ENCODE measurements at places on chromosomes 16 and 17.

DNA sequence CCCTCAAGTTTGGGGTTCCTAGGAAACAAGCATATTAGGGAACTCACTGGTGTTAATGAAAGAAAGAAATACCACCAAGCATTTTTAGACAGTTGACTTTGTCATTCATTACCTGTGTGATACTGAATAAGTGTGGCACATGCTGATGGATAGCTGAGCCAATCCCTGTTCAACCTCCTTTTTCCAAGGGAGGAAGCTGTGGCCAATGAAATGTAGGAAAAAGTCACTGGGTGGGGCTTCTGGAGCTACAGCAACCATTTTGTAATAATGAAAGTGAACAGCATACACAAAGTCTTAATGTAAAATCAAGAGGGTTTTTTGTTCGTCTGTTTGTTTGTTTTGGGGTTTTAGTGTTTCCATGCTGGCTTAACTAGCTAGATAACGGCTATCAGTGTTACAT, 254.3 kb upstream of the SALL1 start:
- no peak for DNase-seq

- no peak for DNase-seq
These were observed 30.8 kb downstream of the B9D1 start for GRCh38 chr17:19331543-19332245.

DNA sequence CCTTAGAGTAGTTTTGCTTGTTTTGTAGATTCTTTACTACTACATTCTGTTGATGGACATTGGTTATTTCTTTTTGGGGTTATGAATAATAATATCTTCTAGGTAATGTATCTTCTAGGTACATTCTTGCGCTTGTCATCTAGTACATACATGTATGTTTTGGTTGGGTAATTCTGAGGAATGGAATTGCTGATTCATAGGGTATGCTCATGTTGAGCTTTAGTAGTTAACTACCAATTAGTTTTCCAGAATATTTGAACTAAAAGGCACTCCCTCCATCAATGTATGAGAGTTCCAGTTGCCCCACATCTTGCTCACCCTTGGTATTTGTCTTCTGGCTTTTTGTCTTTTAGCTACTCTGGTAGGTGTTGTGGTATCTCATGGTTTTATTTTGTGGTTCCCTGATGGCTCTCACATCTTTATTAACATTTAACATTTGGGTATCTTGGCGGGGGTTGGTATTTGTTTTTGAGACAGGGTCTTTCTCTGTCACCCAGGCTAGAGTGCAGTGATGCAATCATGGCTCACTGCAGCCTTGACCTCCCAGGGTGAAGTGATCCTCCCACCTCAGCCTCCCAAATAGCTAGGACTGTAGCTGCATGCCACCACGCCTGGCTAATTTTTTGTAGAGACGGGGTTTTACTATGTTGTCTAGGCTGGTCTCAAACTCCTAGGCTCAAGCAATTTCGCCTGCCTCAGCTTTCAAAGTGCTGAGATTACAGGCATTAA, 47.1 kb downstream of the SLC6A4 start:
- no peak for DNase-seq

- DNase-seq, result no peak
These were observed 13.9 kb upstream of the ADGRG1 start for GRCh38 chr16:57614536-57614935.

DNA sequence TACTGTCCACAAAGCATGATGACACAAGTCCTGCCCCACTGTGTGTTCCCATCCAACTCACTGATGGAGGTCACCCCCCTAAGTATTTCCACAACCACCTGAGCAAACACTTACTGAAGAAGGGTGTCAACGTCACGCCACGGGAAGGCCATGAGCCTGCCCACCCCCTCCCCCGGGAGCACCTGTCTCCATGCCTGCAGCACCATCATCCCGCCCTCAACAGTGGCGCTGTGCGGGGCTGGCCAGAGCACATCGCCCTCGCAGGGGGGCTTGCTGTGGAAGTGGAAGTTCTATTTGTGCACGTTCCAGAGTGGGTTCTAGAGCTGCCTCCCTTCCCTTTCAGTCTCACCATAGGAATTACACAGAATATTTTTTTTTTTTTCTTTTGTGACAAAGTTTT, 4.3 kb upstream of the MBTPS1 start:
- DNase-seq, result no peak

- no peak for DNase-seq
These were observed 5.2 kb upstream of the C16orf95 start for GRCh38 chr16:87322360-87322759.

GRCh38 chr17:63512896-63513644, 10.1 kb upstream of the KCNH6 start:
- DNase-seq, result no peak

- DNase-seq, result no peak
These were observed 481.9 kb downstream of the SOX9 start for GRCh38 chr17:72602517-72603419.

DNA sequence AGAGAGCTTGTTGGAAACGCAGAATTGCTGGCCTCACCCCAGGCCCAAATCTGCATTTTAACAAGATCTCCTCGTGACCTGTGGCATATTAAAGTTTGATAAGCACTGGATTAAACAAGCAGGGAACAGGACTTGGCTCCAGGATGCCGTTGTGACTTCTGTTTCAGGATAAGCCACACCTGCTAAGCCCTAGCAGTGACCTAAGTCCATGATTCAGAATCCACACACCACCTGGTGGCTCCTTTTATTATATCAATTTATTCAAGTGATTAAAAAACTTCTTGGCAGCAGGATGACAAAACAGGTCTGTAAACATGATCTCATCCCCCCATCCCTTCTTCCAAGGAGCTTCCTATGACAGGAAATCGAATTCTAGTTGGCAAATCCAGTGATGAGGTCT, 9.1 kb downstream of the NAGPA start:
- DNase-seq, result no peak

DNA sequence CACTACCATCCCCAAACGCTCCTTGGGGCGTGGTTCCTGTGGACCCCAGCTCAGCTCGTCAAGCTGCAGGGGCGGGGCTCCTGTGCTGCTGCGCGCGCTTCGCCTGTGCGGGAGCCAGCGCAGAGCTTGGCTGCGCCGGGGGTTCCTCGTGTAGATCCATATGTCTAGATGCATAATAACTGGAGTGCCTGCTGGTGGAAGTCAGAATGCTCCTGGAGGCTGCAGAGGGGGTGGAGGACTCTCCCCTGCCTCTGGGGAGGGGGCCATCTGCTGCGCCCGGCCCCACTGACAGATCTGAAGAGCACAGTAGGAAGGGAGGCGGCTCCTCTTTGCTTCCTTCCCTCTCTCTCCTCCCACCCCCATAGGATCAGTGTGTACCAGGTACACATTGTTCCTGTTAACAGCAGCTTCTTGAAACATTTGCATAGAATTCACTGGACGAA, 4.6 kb downstream of the RASD1 start:
- DNase-seq, result no peak

DNA sequence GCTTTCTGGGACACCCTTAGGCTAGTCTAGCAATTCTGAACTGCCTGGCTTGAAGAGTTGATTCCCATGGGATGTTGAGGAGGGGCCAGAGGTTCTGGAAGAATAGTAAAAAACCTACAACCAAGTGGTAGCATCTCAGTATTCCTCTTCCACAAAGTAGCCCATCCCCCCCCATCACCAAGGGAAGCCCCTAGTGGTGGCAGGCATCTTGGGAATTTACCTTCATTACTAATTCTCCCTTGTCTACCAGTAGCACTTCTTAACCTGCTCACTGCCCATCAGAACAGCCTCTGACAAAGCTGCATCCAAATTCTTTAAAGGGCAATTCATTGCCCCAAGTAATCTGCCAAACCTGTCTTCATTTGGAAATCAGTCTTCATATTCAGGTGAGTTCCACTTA, 12.8 kb upstream of the RAB11FIP4 start:
- DNase-seq, result no peak

- DNase-seq, result no peak
These were observed 33.3 kb upstream of the SMPD3 start for GRCh38 chr16:68481636-68482035.

DNA sequence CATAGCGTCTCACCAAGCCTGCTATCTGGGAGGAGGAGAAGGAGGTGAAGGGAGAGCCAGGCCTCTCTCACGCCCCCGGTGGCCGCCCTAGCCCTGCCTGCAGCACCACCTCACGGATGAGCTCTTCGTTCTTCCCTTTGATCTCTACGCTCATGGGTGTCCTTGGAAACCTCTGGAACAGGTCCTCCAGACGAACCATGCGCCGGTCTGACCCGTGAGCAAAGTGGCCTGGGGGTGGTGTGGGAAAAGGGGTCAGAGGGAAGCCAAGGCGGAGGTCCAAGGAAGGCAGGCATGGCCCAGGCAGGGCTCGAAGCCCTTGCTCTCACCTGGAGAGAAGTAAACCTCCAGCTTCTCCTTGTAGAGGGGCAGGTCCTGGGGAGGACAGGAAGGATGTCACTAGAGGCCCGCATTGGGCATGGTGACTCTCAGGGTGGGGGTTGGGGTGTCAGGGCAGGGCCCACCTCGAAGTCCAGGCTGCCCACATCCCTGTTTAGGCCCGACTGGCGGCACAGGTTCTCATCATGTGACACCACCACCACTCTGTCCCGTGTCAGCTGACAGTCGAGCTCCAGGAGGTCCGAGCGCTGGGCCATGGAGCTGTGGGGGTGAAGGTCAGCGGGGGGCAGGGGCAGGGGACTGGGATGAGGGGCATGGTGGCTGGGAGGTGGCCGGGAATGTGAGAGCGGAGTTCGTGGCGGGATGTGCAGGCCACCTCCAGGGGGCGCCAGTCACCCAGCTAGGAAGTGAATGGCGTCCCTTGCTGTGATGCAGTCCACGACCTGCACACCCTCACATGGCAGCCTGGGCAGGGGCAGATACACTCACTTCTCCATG, 923 bp downstream of the GDPD3 start:
- DNase-seq, result no peak

- DNase-seq, result no peak
These were observed 30.6 kb downstream of the CDRT15 start for GRCh38 chr17:14205992-14206461.

- DNase-seq, result no peak
These were observed 3.5 kb upstream of the B9D1 start for GRCh38 chr17:19365833-19366636.

DNA sequence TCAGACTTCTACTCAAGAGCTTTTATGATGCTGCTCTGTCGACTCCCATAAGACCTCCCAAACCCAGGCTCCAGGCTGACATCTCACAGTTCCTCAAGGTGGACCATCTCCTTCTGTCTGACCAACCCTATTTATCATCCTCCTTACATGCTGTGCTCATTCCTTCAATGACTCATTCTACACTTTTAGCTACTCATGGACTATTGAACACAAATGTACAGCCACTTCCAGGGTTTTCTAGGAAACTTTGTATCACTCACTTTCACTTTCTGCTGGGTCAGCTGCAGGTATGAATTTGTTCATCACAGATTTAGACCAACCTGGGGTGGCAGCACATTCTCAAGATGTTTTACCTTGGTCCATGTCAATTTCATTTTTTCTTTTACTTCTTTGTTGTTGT, 162.4 kb upstream of the FAM20A start:
- no peak for DNase-seq

- DNase-seq, result no peak
These were observed 53.4 kb downstream of the HSD17B2 start for GRCh38 chr16:82088483-82088882.

GRCh38 chr17:5784791-5785190, 200.5 kb upstream of the NLRP1 start:
- DNase-seq, result no peak

DNA sequence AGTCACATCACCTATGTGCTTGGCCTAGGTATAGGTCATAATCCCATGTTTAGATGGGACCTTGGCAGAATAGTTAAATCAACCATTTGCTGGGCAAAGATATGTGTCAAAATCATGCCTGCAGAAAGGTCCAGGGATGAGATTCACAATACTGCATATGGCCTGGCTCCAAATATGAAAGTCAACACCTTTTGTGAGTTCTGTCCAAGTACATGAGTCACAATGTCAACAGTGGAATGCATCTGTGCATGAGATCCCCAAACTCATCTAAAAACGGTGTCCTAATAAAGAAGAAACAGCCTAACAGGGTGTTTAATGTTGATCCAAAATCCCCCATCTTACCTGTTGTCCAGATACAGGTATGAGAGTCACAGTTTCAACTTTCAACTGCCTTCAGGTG, 1847.5 kb downstream of the TP53TG3F start:
- no peak for DNase-seq

DNA sequence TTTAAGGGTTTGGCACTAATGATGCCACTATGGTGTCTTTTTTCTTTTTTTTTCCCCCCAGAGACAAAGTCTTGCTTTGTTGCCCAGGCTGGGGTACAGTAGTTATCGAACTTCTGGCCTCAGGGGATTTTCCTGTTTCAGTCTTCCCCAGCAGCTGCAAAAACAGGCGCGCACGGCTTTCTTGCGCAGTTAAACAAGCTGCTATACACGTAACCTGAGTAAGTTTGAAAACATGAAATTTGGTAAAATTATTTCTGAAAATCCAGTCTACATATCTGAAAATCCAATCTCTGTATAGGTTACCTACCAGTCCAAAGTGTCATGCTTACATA, 11.8 kb downstream of the TEX14 start:
- DNase-seq, result no peak

- DNase-seq, result no peak
These were observed 155.1 kb downstream of the C16orf95 start for GRCh38 chr16:87161822-87162676.

DNA sequence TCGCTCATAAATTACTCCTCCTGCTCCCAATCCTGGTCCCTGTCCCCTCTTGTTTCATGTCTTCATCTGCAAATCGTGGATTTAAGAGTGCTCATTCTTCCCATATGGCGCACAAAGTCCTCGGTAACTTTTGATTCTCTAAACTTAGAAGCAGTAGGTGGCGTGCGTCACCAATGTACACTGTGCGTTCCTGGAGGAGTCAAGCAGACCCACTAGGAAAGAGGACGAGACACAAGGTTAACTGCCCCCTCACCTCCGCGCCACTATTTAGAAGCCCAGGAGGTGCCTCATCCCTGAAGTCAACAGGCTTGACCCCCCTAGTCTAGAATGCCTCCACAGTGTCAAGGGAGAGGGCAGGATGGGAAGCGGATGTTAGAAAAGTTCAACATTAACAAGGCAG, 2.9 kb downstream of the SLC13A5 start:
- no peak for DNase-seq

- DNase-seq, result no peak
These were observed 31.3 kb downstream of the SMIM36 start for GRCh38 chr17:55479903-55480302.

- no peak for DNase-seq
These were observed 541 bp upstream of the RBBP6 start for GRCh38 chr16:24538756-24539294.

GRCh38 chr16:69270395-69270794, 40.8 kb upstream of the VPS4A start:
- no peak for DNase-seq

DNA sequence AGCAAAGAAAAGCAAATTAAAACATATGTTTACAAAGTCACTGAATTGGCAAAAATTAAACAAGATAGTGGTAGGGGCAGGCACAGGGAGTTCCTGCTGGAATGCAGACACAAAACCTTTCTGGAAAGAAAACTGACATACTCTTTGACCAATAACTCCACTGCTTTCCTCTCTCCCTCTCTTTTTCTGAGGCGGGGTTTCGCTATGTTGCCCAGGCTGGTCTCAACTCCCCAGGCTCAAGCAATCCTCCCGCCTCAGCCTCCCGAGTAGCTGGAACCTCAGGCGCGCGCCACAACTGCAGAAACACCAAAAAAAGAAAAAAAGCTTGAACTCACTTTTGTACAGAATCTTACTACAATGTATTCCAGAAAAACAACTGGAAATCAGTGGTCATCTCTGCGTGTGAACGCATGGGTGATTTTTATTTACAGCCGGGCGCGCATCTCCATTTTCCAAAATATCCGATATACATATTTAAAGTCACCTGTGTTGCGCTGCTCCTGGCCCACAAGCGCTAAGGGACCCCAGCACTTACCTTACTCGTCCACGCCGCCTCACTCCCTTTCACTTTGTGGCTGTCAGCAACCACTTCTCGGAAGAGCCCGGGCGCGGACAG, 480 bp downstream of the TXNL4B start:
- DNase-seq, result no peak

GRCh38 chr16:54503856-54504219, 217.3 kb upstream of the IRX3 start:
- DNase-seq, result no peak

Measured in KG1 (cell line).